ENCODE measurements at places on chromosomes 3 and 15. TPM values are rescaled to one million over a fixed set of nuclear protein-coding genes. Genes with fewer than 3 reads are reported as not detected.

The PTPRG gene
- total RNA-seq, result 51.5 TPM

The RARRES1 gene
- 2.4 TPM for total RNA-seq

The MINDY4B gene
- not detected for total RNA-seq

DNA sequence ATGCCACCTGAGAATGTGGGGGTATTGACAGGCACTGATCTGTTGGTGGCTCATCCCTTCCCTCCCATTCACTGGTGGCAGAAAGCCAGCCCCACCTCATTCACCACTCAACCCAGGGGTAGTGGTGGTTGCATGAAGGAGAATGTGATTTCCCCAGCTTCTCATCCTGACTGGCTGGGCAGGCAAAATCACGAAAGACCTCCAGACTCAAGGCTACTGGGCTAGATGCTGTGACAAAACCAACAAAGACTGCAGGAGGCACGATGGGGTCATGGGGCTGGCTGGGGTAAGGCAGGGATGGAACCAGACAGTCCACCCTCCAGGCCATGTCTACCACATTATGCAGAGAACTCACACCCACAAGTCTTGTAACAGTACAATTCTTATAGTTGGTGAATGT is 33.9 kb downstream of the FSTL1 start:
- no peak for DNase-seq

DNA sequence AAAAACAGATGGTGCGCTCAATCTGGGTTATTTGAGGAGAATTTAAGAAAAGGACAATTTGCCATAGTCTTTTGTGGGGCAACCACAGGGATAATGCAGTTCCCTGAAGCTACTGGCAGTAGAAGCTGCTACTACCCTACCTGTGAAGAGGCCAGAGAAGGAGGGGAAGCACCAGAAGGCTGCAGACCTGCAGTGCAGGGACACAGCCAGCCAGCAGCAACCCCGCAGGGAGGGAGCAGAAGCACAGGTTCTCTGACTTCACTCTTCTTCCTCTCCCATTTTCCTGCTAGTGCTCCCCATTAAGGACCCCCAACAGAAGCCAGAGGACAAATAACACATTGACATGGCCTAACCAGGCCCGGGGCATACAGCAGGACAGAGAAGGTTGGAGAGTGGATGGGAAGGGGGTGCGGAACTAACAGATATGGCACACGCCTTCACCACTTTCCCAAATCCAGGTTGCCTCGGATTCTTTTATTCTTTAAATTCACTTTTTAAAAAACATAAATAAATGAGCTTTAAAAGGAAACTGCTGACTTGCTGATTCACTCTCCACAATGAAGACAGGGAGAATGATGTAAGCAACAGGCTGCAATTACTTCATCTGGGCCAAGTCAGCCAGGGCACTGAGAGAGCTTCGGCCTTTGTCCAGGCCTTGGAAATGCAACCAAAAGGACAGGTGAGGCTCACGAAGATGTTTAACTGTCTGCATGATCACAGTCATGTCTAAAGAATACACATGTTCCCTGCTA is 30.1 kb downstream of the POPDC2 start:
- peak; percentile 40 for DNase-seq

DNA sequence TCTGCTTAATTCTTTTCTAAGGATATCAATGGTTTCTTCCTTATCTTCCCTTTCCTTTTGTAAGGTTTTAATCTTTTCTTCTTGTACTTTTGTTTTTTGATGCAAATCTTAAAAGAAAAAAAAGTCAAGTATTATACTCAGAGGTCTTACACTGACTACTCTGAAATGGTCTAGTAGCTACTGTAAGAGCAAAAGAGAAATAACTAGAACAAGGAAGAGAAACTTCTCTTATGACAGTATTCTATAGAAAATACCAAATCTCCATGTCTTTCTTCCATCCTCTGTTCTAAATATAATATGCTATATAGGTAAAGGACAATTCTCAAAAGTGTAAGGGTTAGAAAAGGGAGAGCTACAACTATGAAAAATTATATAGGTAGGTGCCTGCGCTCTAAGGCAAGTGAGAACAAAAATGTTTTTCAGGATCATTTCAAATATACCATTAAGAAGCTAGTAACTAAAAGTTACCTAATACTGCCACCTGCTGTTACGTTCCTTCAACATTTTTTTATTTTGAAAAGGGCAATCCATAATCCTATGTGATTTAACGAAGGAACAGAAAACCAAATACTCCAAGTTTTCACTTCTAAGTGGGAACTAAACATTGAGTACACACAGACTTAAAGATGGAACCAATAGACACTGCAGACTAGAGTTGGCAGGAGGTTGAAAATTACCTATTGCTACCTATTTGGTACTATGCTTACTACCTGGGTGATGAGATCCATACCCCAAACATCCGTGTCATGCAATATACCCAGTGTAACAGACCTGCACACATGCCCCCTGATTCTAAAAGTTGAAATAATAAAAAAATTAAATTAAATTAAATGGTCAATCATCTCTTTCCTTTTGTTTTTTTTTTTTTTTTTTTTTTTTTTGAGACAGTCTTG is 36.7 kb downstream of the CIP2A start:
- no peak for DNase-seq

- DNase-seq, result no peak
These were observed 45.7 kb downstream of the DHX30 start for GRCh38 chr3:47848599-47849117.

The FSIP1 gene
- 0.54 TPM for total RNA-seq

DNA sequence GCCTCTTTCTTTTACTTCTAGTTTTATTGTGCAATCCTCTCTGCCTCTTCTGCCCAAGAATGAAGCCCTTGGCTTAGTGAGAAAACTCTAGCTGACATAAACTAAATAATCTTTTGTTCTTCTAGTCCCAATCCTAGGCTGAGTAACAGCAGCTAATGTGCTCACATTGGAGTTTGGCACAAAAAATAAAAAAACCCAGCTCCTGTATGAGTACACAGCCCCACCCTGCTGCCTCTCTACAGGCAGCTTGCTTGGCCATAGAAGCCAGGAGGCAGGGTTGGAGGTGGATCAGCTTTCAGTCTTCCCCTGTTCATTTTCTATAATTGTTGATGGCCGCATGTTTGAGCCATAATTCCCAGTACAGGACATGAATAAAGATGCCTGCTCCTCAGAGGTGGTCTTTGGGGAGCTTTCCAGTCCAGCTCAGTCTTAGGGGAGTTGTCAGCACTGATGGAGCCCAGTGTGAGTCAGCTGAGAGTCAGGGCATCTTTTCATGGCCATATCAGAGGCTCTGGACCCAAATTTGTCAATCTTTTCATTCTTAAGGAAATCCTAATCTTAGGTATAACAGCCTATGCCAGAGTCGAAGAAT is 46.7 kb downstream of the RTP1 start:
- DNase-seq, result no peak

DNA sequence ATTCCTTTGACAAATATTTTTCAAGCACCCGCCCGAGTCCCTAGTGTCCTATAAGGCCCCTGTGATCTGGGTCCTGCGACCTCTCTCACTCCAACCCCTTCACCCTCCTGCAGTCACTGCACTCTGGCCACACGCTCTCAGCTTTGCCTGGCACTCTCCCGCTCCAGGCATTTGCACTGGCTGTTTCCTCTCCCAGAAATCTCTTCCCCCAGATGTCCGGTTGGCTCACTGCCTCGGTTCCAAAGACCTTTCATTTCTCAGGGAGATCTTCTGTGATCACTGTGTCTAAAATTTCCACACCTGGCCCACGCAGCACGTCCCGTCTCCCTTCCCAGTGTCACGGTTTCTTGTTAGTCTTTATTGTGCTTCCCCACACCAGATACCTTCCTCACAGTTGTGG is 97.4 kb downstream of the WNT7A start:
- no peak for DNase-seq

DNA sequence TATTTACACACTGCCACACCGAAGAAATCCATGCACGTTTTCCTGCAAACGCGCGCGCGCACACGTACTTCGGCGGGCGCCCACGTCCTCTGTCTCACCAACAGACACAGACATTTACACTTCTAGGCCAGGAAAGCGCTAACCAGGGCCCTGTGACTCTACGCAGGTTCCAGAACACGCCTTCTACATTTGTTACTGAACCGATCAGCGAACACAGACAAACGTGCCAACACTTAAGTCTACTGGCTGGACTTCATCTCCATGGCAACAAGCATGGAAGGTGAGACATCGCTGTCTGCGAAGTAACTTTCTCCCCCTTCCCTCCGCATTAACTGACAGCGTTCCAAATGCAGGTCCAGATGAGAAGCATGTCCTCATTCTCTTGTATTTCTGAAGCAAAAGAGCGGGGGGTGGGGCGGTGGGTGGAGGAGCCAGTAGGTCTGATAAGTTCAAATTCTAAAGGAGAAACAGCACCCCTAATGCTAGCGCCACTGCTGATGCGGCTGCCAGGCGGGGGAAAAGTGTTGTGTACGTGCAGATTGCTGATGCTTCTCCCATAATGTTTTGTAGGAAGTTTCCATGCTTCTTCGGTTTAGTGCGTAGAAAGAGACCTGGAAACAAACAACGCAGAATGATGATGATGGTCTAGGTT is at the start of gene CTXN2:
Gene CTXN2, plus strand, starts transcription at position 92 of the 652 bp plus-strand sequence. CDS start 9,636 bp downstream, outside the sequence.
- no peak for DNase-seq

The CPN2 gene
- total RNA-seq, result not detected

The TP63 gene
- 0.16 TPM for total RNA-seq

- DNase-seq, result peak; percentile 15
These were observed 25.2 kb downstream of the WNT5A start for GRCh38 chr3:55461896-55462295.

The GABRR3 gene
- total RNA-seq, result not detected

- no peak for DNase-seq
These were observed 11.9 kb downstream of the TSC22D2 start for GRCh38 chr3:150419959-150420358.

- no peak for DNase-seq
These were observed 97.4 kb downstream of the LRIG1 start for GRCh38 chr3:66403323-66403990.

- no peak for DNase-seq
These were observed 1.3 kb downstream of the PIK3CA start for GRCh38 chr3:179149406-179149867.

The C3orf85 gene
- total RNA-seq, result not detected

- DNase-seq, result no peak
These were observed 8.7 kb downstream of the GAP43 start for GRCh38 chr3:115632026-115632425.

DNA sequence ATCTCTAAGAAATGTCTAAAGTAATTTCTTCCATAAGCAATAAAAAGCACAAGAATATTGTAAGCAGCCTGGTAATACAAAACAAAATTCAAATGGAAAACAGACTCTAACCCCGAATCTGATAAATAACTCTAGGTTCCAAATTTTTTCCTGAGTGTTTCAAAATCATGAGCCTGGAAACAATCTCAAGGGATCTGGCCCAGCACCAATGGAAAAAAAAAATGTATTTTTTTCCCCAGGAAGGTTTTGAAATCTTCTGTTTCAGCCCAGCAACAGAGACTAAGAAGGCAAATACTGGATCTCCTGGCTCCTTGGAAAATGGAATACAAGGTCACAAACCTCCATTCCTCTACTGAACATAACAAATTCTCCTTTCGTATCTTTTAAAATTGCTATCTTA is 13.0 kb downstream of the TBC1D2B start:
- DNase-seq, result no peak

The TM4SF1 gene
- 122 TPM for total RNA-seq

The DENND4A gene
- 24.5 TPM for total RNA-seq

GRCh38 chr3:138317687-138318086 is 12.0 kb downstream of the NME9 start:
- DNase-seq, result no peak

DNA sequence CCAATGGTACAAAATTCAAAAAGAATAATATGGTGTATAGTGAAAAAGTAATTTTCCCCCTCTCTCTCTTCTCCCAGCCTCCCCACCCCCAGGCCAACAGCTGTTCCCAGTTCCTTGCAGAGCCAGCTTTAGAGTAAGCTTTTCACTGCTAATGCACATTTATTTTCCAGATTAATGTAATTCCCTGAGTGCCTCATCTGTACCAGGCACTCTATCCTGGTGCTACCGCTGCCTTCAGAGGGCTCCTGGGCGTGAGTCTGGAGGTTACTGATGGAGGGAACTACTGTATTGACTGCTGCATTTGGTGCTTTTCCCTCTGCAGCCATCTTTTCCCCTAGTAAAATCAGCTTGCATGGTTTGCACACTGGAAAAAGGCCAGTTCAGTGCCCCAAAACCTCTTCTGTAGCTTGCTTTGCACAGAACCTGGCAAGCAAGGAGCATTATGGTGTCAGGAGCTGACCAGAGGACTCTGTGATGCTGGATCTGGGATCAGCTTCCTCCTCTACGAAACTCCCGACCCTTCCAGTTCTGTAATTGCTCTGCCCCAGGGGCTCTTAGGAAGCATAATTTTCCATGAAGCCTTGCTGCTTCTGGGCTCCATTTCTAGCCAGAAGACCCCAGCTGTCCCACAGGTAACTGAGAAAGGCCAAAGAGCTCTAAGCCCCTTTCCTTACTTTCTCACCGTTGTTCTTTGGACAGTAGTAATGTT is 8.5 kb upstream of the USP3 start:
- peak; percentile 25 for DNase-seq

- no peak for DNase-seq
These were observed 22.9 kb upstream of the PLXNA1 start for GRCh38 chr3:126959921-126960603.

GRCh38 chr3:107985496-107985895 is 105.3 kb downstream of the CD47 start:
- DNase-seq, result no peak

The SLC27A2 gene
- total RNA-seq, result not detected

DNA sequence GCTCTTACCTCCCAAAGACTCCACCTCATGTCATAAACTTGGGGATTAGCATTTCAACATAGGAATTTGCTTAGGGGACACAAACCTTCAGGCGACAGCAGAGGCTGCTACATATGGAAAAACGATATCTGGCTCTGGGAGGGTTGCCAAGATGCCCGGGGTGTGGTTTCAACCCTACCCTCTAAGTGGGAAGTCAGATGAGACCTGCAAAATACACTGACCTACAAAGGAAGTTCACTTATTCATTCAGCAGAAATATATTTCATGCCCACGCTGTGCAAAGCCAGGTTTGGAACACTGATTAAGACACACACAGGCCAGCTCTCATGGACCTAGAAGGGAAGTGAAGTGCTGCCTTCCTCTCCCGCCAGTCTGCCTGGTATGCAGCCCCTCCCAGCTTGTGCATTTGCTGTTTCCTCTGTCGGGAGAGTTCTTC is 239.3 kb downstream of the FEZF2 start:
- no peak for DNase-seq

The PARP9 gene
- total RNA-seq, result 18.4 TPM

- no peak for DNase-seq
These were observed 52.9 kb upstream of the NUDT16 start for GRCh38 chr3:131328721-131329120.
